ENCODE measurements at places on chromosomes 2 and 18.

DNA sequence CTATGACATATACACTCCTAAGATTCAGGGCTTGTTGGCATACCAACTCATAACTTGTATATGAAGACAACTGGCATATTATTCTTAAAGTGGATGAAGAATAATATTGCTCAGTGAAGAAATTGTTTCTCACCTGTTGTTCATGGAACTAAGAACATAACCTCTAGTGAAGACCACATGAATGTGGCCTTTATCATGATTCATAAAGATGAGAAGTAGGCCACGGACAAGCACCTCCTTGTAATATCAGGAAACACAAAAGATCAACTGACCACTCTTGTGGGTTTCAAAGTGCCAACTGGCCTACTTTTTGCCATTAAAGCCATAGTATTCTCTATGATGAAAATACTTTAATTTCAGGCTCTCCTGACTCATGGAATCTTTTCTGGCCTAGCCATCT is 407.4 kb downstream of the GRB14 start:
- DNase-seq = no peak

GRCh38 chr18:77524909-77525308 is 275.3 kb downstream of the GALR1 start:
- no peak for DNase-seq

DNA sequence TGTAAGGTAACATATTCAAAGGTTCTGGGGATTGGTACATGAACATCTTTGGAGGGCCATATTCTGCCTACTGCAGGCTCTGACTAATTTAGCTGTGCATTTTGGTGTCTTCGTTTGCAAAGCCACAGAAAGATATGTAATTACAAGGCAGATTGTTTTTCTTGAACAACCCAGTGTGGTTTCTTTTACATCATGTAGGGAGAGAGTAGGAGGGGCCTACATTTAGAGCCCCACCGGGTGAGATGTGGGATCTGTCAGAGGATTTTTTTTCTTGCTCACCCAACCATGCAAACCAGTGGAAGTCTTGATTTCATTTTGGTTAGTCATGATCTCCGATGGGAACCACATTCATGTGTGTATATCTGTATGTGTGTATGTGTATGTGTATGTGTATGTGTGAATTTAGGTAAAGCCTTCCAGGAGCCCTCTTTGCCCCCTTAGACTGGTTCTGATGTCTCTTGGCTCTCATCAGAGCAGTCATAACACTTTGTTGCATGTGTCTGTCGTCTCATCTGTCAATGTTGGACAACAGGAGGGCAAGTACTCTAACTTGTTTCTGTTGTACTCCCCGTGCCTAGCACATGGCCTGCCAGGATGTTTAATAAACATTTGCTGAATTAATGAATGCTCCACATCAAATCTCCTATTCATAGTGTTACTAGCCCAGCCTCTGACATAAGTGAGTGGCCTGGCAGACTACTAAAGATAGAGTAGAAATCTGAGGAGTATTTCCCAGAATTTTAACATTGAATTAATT is 239.9 kb downstream of the MTX2 start:
- no peak for DNase-seq

DNA sequence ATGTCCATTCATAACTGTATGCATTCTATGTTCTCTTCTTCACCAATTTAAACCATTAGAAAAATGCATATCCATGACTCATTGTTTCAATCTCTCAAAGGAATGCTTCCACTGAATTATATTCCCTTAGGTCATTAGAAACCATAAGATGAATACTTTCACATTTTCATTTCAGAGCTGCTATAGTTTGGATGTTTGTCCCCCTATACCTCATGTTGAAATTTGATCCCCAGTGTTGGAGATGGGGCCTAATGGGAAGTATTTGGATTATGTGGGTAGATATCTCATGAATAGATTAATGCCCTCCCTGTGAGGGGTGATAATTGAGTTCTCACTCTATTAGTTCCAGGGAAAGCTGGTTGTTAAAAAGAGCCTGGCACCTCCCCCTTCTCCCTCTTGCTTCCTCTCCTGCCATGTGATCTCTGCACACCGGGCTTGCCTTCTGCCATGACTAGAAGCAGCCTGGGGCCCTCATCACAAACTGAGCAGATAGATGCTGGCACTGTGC is 35.7 kb downstream of the THUMPD2 start:
- DNase-seq = no peak

DNA sequence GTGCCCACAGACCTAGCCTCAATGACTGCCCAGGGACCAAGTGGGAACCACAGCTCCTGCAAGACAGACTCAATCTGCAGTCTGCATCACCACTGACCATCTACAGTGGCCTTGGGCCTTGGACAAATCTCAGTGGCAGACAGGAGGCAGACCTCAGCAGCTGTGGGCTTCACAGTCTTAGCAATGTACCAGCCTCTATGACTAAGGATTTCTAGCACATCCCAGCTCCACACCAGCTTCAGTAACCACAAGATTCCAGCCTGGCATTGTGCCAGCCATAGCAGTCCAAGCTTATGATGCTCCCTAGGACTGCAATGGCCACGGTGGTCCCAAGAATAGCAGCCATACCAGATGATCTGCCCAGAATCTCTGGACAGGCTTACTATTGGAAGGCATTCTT is 19.6 kb upstream of the WDR75 start:
- no peak for DNase-seq

- no peak for DNase-seq
Measured at GRCh38 chr18:68400889-68401288, 314.0 kb downstream of the TMX3 start.

DNA sequence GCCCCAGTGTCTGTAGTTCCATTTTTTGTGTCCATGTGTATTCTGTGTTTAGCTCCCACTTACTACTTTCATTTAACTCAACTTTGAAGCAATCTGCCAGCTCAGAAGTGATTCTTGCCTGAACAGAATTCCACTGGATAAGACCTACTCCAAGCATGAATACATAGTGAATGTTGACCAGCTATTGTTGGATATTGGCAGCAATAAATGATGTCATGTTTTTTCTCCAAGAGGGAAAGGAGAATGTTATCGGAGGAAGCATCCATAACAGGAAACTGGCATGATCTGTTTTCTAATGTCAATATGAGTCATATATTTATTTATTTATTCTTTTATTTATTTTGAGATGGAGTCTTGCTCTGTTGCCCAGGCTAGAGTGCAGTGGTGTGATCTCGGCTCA is 36.8 kb upstream of the TRAPPC8 start:
- no peak for DNase-seq

GRCh38 chr2:31270131-31270530 is 36.2 kb downstream of the EHD3 start:
- DNase-seq = no peak
